Spleen (tissue), 13 donors: ENCODE measurements at places on chromosomes 1 and 21. TPM values are rescaled to one million over a fixed set of nuclear protein-coding genes. Genes with fewer than 3 reads are reported as not detected.

- no peaks in the 10 kb centered on the region for H3K27me3 ChIP-seq
- peaks cover 7% of the 10 kb centered on the region for H3K4me1 ChIP-seq
- H3K36me3 ChIP-seq: no peaks in the 10 kb centered on the region
- DNase-seq: no peak
- H3K27ac ChIP-seq: peak overlapping the region; percentile 11
- no peak overlapping the region for H3K4me3 ChIP-seq
Measured at GRCh38 chr1:221761354-221762002, 19.6 kb upstream of the DUSP10 start.

DNA sequence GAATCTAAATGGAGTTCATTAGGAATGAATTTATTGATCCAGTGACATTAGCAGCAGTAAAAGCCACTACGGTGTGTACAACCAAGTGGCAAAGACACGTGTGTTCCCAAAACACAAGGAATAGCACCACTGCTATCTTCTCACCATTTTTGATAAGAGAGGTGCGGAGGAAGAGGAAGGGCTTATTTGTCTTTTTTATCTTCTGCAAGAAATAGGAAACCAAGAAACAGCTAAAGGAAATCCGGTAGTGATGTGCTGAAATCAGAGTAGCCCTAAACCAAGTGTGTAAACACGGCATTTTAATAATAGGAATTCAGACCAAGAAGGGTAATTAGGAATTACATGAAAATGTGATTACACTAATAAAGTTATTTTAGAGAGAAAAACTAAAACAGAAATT lies 9.1 kb upstream of the SCYL3 start:
- H3K27ac ChIP-seq: no peak overlapping the region
- H3K4me1 ChIP-seq: peaks cover 17% of the 10 kb centered on the region
- H3K4me3 ChIP-seq: no peak overlapping the region
- no peak for DNase-seq
- no peaks in the 10 kb centered on the region for H3K27me3 ChIP-seq

DNA sequence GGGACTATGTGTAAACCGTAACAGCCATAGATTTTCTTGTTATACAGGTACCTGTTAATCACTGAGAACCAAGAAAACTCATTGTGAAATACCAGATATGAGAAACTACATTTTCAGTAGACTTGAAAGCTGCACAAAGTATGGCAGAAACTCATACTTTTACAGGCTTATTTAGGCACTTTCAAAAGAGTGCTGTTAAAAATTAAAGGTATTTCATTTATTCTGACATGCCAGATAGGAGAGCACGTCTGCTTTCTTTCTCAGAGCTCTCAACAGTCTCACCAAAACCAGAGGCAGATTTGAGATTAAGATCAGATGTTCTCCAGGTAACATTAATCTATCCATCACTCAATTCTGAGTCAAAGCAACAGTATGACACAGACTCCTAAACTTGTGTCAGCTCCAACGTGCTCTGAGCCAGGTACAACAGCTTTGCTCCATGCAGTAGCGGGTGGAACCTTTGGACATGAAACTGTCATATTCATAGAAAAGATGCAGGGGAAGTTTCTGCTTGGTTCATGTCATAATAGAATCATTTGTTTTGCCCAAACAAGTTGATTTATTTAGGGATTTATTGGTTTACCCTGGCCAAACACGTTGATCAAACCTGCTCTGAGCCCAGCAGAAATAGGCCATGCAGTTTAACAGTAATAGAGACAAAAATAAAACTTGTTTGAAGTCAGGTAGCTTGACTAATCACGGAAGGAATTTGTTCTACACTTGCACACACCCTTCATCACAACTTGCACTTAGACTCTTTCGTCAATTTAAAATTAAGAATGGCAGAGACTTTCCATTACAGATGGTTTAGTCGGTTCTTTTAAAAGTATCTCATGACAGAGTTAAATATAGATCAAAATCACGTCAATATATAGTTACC lies 20.8 kb upstream of the TSNAX start:
- H3K4me3 ChIP-seq: no peak overlapping the region
- no peak for DNase-seq
- no peaks in the 10 kb centered on the region for H3K4me1 ChIP-seq
- no peaks in the 10 kb centered on the region for H3K36me3 ChIP-seq
- H3K27me3 ChIP-seq: no peaks in the 10 kb centered on the region

DNA sequence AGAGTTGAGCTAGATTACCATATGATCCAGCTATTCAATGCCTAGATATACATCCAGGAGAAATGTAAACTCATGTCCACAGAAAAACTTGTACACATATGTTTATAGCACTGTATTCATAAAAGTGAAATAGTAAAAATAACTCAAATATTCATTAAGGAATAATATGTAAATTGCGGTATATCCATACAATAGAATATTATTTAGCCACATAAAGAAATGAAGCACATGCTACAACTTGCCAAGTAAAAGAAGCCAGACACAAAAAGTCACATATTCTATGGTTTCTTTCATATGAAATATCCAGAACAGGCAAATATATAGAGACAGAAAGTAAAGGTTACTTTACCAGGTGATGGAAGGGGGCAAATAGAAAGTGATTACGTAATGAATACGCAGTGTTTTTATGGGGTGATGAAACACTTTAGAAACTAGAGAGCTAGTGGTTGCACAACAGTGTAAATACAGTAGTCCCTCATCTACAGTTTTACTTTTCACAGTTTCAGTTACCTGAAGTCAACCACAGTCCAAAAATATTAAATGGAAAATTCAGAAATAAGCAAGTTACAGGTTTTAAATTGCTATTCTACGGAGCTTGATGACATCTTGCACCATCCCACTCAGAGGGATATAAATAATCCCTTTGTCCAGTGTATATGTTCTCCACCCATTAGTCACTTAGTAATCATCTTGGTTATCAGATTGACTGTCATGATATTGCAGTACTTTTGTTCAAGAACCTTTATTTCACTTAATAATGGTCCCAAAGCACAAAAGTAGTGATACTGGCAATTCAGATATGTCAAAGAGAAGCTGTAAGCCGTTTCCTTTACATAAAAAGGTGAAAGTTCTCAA lies 62.3 kb downstream of the ZNF644 start:
- no peak overlapping the region for H3K4me3 ChIP-seq
- H3K27me3 ChIP-seq: no peaks in the 10 kb centered on the region
- no peaks in the 10 kb centered on the region for H3K4me1 ChIP-seq
- peaks cover 20% of the 10 kb centered on the region for H3K36me3 ChIP-seq
- DNase-seq: no peak

- no peak overlapping the region for H3K27ac ChIP-seq
- H3K36me3 ChIP-seq: peaks cover 12% of the 10 kb centered on the region
- no peaks in the 10 kb centered on the region for H3K27me3 ChIP-seq
- no peaks in the 10 kb centered on the region for H3K4me1 ChIP-seq
- no peak for DNase-seq
- H3K4me3 ChIP-seq: no peak overlapping the region
Measured at GRCh38 chr1:169874229-169874628, 19.5 kb downstream of the SCYL3 start.

- H3K36me3 ChIP-seq: peaks cover 29% of the 10 kb centered on the region
- H3K4me3 ChIP-seq: no peak overlapping the region
- DNase-seq: no peak
- peak overlapping the region; percentile 93 for H3K27ac ChIP-seq
Measured at GRCh38 chr1:220044678-220045355, 1.5 kb downstream of the EPRS1 start.

- H3K36me3 ChIP-seq: no peaks in the 10 kb centered on the region
- no peak overlapping the region for H3K27ac ChIP-seq
- H3K27me3 ChIP-seq: no peaks in the 10 kb centered on the region
- no peak for DNase-seq
Measured at GRCh38 chr1:208230668-208231529, 13.3 kb downstream of the PLXNA2 start.

- no peaks in the 10 kb centered on the region for H3K36me3 ChIP-seq
- no peaks in the 10 kb centered on the region for H3K4me1 ChIP-seq
- no peak overlapping the region for H3K27ac ChIP-seq
Measured at GRCh38 chr1:5709976-5710375, 282.2 kb downstream of the NPHP4 start.

DNA sequence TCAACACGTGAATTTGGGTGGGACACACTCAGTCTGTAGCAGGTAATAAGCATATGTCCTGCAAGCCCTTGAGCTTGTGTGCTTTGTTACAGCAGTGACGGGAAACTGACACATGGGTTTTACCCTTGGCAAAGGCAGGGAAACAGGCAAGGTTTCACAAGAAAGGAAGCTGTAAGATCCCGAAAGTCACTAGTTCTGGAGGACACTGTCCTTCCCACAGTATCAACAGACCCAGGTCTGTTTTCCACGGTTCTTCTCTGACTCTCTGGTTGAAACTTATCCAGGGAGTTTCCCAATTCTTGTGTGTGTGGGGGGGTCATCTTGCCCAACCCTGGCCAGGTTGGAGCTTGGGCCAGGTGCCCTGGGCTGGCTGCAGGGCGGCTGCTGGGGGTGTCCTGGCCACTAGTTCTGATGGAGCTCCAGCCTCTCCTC lies 29.3 kb upstream of the ZBTB21 start:
- H3K27me3 ChIP-seq: no peaks in the 10 kb centered on the region
- H3K36me3 ChIP-seq: no peaks in the 10 kb centered on the region
- peak; percentile 43 for DNase-seq
- H3K4me1 ChIP-seq: peaks cover 11% of the 10 kb centered on the region
- no peak overlapping the region for H3K4me3 ChIP-seq

GRCh38 chr1:197738927-197739326 lies 36.4 kb downstream of the DENND1B start:
- no peaks in the 10 kb centered on the region for H3K4me1 ChIP-seq
- no peak overlapping the region for H3K27ac ChIP-seq
- H3K36me3 ChIP-seq: no peaks in the 10 kb centered on the region
- no peak for DNase-seq
- no peak overlapping the region for H3K4me3 ChIP-seq

DNA sequence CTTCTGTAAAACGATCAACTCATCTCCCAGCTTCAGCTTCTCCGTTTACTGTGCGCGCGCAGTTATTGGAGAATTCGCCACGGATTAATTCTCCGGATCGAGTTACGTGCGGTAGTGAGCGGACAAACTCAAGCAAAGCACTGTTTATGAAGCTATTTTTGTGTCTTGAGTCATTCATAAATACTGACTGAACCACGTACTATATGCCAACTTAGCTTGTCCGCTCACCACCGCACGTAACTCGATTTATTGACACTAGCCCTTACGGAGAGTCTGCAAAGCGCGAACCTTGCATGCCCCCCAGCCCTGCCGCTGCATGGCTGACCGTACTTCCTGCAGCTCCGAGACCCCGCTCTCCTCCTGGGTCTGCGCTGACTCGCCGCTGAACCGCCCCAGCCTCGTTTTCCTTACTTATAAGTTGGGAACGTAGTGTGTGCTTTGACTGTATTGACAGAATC lies 773 bp downstream of the CHD1L start:
- peaks cover 15% of the 10 kb centered on the region for H3K4me1 ChIP-seq
- DNase-seq: peak; percentile 84
- no peaks in the 10 kb centered on the region for H3K27me3 ChIP-seq

DNA sequence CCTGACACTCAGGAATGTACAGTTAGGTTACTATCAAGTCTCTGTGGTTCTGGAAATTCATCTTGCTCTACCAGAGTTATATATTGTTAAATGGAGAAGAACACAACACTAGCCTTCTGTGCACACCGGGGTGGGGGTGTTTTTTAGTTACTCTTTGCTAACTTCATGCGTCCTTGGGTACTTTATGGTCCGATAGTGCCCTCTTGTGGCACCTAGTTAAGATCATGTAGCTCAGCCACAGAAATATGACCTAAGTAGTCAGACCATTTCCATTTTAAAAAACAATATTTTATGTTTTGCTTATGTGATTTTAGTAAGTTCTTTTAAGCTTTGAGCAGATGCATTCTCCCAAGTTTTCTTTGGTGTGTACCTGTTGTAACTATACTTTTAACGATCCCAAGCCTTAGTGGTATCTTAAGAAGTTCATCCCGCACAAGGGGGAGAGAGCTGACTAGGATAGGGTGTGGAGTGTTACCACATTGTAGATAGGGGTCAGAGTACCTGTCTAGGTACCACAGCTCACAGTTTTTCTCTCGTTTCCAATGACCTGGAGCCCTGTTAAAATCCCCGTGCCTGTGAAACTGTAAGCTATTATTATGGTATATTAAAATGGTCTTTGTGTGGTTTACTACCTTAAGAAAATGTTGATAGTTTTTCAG lies 20.6 kb upstream of the SH3D21 start:
- H3K36me3 ChIP-seq: peaks cover 3% of the 10 kb centered on the region
- H3K27ac ChIP-seq: peak overlapping the region; percentile 50
- no peaks in the 10 kb centered on the region for H3K27me3 ChIP-seq
- peaks cover 33% of the 10 kb centered on the region for H3K4me1 ChIP-seq
- DNase-seq: no peak
- H3K4me3 ChIP-seq: no peak overlapping the region

DNA sequence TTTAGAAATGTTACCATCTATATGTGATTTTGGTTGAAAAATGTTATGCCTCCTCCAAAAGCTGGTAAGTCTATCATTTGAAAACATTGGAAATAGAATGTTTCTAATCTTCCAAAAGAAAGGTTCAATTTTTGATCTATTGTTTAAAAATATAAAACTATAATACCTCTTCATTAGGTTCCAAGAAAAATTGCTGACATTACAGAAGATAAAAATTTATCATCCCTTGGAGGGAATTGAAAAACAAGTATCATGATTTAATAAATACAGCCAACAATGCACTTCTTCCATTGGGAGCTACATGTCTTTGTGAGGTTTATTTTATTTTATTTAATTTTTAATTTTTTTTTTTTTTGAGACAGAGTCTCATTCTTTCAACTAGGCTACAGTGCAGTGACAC lies 148.5 kb downstream of the PIK3R3 start:
- H3K4me1 ChIP-seq: no peaks in the 10 kb centered on the region
- H3K36me3 ChIP-seq: no peaks in the 10 kb centered on the region
- no peak overlapping the region for H3K4me3 ChIP-seq
- no peaks in the 10 kb centered on the region for H3K27me3 ChIP-seq
- DNase-seq: no peak
- H3K27ac ChIP-seq: no peak overlapping the region

DNA sequence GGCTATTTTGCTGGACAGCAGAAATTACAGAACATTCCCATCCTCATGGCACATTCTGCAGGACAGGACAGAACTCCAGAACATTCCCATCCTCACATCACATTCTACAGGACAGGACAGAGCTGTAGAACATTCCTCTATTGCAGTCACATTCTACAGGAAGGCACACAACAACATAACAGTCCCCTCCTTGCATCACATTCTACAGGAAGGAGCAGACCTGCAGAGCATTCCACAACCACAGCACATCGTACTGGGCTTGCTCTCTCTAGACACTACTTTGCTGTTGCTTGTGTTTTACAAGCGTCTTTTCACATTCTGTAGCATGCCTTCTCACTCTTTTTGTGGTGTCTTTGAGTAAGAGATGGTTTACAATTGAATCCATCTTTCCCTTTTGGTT lies 26.8 kb upstream of the ABCB10 start:
- no peaks in the 10 kb centered on the region for H3K36me3 ChIP-seq
- H3K4me1 ChIP-seq: peaks cover 6% of the 10 kb centered on the region
- no peak overlapping the region for H3K27ac ChIP-seq

GRCh38 chr21:38186661-38187270 lies 70.0 kb upstream of the KCNJ15 start:
- no peak overlapping the region for H3K4me3 ChIP-seq
- no peak overlapping the region for H3K27ac ChIP-seq
- H3K36me3 ChIP-seq: no peaks in the 10 kb centered on the region
- DNase-seq: no peak

CD101 gene
- 6.0 TPM for total RNA-seq

PLA2G2D gene
- 0.92 TPM for total RNA-seq

NBPF12 gene
- total RNA-seq: 34.0 TPM

HSF2BP gene
- total RNA-seq: 1.9 TPM

MYOM3 gene
- total RNA-seq: not detected

HHIPL2 gene
- 0.13 TPM for total RNA-seq
